Esophagus squamous epithelium (tissue), 5 donors: ENCODE measurements at places on chromosomes 1 and 21.
A peak's percentile ranks its signal among the peaks of the same experiment; 100 is the strongest.

DNA sequence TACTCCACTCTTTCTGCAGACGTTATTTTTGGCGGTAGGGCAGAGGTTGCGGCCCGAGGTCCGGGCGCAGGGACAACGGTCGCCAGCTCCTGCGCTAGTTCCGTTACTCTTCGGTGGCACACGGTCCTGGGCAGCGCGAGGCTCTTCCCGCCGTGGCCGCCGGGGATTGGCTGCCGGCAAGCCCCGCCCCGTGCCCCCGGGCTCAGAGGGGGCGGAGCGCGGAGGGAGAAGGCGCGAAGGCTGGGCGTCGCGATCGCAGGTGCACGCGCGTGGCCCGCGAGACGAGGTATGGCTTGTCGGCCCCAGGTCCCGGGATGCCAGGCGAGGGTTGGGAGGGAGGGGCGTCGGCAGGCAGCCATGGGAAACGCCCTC lies 518 bp upstream of the SHE start:
- no peak for DNase-seq
- peaks cover 35% of the 10 kb centered on the region for H3K4me1 ChIP-seq
- peak overlapping the region; percentile 41 for H3K4me3 ChIP-seq

- peaks cover 8% of the 10 kb centered on the region for H3K4me1 ChIP-seq
- peak overlapping the region; percentile 46 for H3K27ac ChIP-seq
- H3K36me3 ChIP-seq = no peaks in the 10 kb centered on the region
- no peak overlapping the region for H3K4me3 ChIP-seq
- peaks cover 15% of the 10 kb centered on the region for H3K27me3 ChIP-seq
Observed at GRCh38 chr1:12143631-12144155, 23.1 kb upstream of the TNFRSF1B start.

DNA sequence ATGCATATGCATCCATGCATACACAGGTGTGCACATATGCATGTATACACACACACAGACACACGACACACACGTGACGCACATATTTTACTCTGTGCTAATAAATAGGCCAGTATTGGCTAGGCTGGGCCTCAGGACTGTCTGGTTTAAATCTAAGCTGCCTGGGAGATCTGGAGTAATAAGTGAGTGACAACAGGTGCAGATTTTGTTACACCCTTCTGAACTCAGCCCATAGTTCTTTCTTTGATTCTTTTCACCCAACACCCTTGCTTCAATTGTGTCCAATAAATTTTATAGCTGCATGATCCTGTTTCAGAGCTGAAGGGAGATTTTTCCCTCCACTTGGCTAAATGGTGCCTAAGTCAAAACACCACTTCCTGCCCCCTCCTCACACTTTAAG lies 132.8 kb downstream of the FGGY start:
- H3K27me3 ChIP-seq = no peaks in the 10 kb centered on the region
- peaks cover 11% of the 10 kb centered on the region for H3K4me1 ChIP-seq
- H3K36me3 ChIP-seq = no peaks in the 10 kb centered on the region
- no peak overlapping the region for H3K27ac ChIP-seq
- H3K4me3 ChIP-seq = no peak overlapping the region
- DNase-seq = no peak

- peaks cover 12% of the 10 kb centered on the region for H3K36me3 ChIP-seq
- DNase-seq = no peak
- peaks cover 18% of the 10 kb centered on the region for H3K4me1 ChIP-seq
- H3K4me3 ChIP-seq = no peak overlapping the region
- no peaks in the 10 kb centered on the region for H3K27me3 ChIP-seq
Observed at GRCh38 chr21:44905728-44906090, 15.0 kb downstream of the ITGB2 start.

DNA sequence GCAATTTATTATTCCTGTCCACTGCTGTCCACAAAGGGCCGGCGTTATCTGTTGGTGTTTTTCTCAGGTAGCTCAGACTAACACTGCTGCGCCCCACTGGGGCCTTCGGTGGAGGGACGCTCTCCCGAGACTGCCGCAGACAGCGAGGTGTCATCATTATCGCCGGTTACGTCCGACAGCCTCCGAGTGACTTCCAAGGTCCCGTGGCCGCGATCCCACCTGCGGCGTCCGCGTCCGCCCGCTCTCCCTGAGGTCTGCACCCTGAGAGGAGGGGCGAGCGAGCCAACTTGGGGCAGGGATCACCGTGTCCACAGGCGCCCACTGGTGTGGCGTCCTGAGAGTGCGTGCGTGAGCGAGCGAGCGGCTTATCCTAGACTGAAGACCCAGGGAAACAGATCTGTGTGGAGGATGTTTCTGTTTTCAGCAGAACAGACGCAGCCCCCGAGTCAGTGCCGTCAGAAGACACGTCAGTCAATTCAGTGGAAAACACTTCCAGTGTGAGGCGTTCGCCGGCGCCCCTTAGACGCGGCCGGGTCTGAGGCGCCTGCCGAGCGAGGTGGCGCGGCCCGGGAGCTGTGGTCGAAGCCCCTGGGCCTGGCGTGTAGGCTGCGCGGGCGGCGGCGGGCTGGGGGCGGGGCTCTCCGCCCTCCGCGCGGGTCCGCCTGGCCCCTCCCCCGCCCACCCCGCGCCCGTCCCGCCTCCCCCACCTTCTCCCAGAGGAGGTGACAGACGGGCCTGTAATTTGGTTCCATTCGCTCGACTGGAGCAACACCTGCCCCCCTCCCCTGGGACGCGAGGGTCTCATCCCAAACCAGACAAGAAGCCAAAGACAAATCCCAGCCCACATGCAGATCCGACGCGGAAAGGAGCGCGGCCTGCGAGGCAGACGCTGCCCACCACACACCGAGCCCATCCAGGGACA lies 12.6 kb downstream of the NHLH2 start:
- peaks cover 20% of the 10 kb centered on the region for H3K4me1 ChIP-seq
- peak overlapping the region; percentile 52 for H3K4me3 ChIP-seq
- H3K27ac ChIP-seq = peak overlapping the region; percentile 70
- H3K36me3 ChIP-seq = no peaks in the 10 kb centered on the region

DNA sequence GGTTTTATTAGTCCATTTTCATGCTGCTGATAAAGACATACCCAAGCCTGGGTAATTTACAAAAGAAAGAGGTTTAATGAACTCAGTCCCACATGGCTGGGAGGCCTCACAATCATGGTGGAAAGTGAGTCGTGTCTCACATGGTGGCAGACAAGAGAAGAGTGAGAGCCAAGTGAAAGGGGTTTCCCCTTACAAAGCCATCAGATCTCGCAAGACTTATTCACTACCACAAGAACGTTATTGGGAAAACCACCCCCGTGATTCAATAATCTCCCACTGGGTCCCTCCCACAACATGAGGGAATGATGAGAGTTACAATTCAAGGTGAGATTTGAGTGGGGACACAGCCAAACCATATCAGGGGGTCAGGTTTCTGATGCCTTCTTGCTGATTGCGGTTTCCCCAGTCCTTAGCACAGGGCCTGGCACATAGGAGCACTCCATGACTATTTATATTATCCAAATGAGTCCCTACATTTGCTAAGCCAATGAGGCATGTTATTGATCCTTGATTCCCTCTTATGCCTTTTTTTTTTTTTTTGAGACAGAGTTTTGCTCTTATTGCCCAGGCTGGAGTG lies 35.3 kb upstream of the PAXBP1 start:
- DNase-seq = no peak
- no peaks in the 10 kb centered on the region for H3K27me3 ChIP-seq
- no peaks in the 10 kb centered on the region for H3K36me3 ChIP-seq

DNA sequence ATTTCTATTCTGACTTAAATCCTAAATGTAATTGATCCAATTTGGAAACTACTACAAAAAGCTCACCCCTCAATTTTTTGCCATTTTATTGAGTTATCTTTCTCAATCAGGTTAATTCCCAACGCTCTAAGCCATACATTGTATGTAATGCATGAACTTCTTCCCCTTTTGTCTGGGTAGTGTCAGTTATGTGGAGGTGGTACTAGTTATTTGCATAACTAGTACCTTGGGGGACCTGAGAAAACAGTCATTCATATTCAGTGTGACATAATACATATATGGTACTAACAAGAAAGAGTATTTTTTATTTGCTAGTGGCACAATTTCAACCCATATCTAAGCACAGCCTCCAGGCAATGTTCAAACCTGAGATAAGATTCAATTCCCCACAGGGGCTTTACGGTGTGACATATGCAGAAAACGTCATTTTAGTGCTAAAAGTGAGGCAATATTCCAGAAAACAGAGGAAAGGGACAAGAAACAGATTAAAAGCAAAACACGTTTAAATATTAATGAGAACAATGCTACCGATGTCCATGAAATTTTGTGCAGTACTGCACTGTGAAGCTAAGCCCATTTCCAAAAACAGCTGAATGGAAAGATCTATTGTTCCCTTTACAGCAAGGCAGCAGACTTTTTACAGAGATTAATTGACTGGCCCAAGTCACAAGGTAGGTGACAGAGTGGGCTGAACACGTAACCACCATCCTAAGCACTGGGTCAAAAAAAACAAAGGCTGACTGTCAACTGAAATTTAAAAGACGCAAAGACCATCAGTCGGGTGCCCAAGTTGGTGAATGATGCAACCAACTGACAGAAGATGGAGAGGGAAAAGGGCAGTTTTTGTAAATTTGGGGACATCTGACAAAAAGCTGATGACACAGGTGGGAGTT lies 1.4 kb downstream of the HLCS start:
- DNase-seq = no peak
- no peaks in the 10 kb centered on the region for H3K4me1 ChIP-seq
- no peaks in the 10 kb centered on the region for H3K27me3 ChIP-seq
- H3K4me3 ChIP-seq = peak overlapping the region; percentile 97
- H3K27ac ChIP-seq = peak overlapping the region; percentile 92
- H3K36me3 ChIP-seq = no peaks in the 10 kb centered on the region

- H3K27me3 ChIP-seq = peaks cover 30% of the 10 kb centered on the region
- H3K27ac ChIP-seq = no peak overlapping the region
- no peak for DNase-seq
- no peak overlapping the region for H3K4me3 ChIP-seq
- H3K4me1 ChIP-seq = peaks cover 19% of the 10 kb centered on the region
Observed at GRCh38 chr1:205456868-205457745, 1.3 kb upstream of the BLACAT1 start.

DNA sequence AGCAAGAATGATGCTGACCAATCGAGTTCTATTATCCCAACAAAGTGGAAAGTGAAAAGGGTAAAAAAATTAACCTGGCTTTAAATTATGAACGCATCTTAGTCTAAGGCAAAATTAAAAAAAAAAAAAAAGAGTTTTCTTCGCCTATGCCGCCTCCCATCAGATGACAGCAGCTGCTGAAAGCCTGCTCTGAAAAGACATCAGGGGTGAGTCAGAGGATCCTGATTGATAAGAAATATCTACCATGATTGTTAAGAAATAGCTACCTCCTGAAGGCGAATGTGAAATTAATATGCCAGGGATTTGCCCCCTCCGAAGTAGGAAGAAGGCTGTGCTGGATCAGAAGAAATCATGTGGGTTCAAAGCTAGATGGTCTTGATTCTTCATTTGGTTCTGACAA lies 216.8 kb upstream of the C1orf87 start:
- H3K4me3 ChIP-seq = no peak overlapping the region
- no peaks in the 10 kb centered on the region for H3K4me1 ChIP-seq
- no peak for DNase-seq

GRCh38 chr1:119254067-119254720 lies 113.7 kb upstream of the WARS2 start:
- no peaks in the 10 kb centered on the region for H3K36me3 ChIP-seq
- H3K27me3 ChIP-seq = no peaks in the 10 kb centered on the region
- DNase-seq = no peak
- peak overlapping the region; percentile 38 for H3K27ac ChIP-seq

DNA sequence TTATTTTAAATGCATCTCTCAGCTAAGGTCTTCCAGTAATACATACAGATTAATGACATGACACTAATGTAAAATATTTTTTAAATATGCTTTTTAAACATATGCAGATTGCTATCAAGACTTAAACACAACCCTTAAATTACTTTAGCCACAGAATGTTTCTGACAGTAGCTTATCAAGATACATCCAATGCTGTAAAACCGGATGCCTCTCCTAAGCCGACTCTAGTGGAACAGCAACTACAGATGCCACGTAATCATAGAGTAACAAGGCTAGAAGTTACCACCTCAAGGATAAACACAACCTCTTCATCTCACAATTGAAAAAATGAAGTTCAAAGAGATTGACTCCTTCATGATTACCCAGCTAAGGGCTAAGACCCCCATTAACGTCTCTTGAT lies 68.4 kb downstream of the ZZZ3 start:
- H3K36me3 ChIP-seq = peaks cover 34% of the 10 kb centered on the region
- H3K27ac ChIP-seq = no peak overlapping the region
- no peaks in the 10 kb centered on the region for H3K4me1 ChIP-seq
- DNase-seq = no peak
- H3K27me3 ChIP-seq = no peaks in the 10 kb centered on the region
- H3K4me3 ChIP-seq = no peak overlapping the region

GRCh38 chr1:235566084-235566483 lies 61.8 kb upstream of the B3GALNT2 start:
- DNase-seq = no peak
- H3K4me1 ChIP-seq = no peaks in the 10 kb centered on the region
- H3K27ac ChIP-seq = no peak overlapping the region
- H3K36me3 ChIP-seq = no peaks in the 10 kb centered on the region
- no peak overlapping the region for H3K4me3 ChIP-seq

GRCh38 chr1:203807196-203807595 lies 11.8 kb downstream of the ZBED6 start:
- no peaks in the 10 kb centered on the region for H3K27me3 ChIP-seq
- H3K4me1 ChIP-seq = peaks cover 29% of the 10 kb centered on the region
- H3K27ac ChIP-seq = no peak overlapping the region
- H3K36me3 ChIP-seq = no peaks in the 10 kb centered on the region
- DNase-seq = no peak

DNA sequence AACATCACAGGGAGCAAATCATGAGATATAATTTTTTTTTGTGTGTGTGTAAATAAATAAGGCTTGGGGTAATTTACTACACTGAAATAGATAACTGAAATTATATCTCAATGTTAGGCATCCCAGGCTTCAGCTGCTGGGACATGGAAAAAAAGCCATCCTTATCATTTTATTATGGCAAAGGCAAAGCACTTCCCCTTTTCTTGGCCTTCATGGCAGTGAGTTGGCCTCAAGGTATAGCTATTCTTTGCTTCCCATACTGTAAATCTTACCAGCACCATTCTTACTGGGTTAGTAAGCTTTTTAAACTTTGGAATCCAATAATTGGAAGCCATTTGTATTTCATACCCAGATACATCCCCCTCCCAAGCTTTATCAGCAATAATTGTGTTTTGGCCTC lies 29.0 kb downstream of the RBM11 start:
- H3K27ac ChIP-seq = no peak overlapping the region
- H3K4me3 ChIP-seq = no peak overlapping the region
- no peaks in the 10 kb centered on the region for H3K4me1 ChIP-seq
- H3K36me3 ChIP-seq = no peaks in the 10 kb centered on the region

GRCh38 chr1:236066828-236067386 lies 2.0 kb upstream of the NID1 start:
- H3K27me3 ChIP-seq = peaks cover 47% of the 10 kb centered on the region
- peak overlapping the region; percentile 89 for H3K27ac ChIP-seq
- H3K4me3 ChIP-seq = no peak overlapping the region
- peaks cover 44% of the 10 kb centered on the region for H3K4me1 ChIP-seq
